HT-29 (cell line): ENCODE measurements at places on chromosomes 5 and 9. TPM values are rescaled to one million over a fixed set of nuclear protein-coding genes. Genes with fewer than 3 reads are reported as not detected.

The BOD1 gene
- 55.2 and 55.4 TPM in 2 replicates for total RNA-seq

The INSL6 gene
- not detected in 2 replicates for total RNA-seq

The ISCA1 gene
- 12.2 and 12.8 TPM in 2 replicates for total RNA-seq

GRCh38 chr9:95574866-95575553 is 58.2 kb upstream of the PTCH1 start:
- DNase-seq, result no peak

DNA sequence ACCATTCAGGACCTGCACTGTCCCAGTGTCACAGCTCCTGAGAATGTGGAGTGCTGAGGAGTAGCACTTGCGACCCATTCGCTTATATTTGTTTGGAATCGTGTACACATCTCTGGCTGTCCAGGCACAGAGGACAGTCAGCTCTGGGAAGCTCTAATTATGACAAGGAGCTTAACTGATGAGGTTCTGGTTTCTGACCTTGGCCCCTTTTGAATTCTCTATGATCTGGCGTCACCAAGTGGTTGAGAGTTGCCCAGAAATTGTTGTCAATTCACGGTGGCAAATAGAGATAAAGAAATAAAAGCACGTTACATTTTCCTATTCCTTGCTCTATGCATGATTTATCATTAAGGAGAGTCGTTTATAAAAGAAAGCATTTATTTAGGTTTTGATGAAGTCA is 34.9 kb upstream of the LECT2 start:
- no peak for DNase-seq
